ENCODE measurements at places on chromosomes 1 and 21.

DNA sequence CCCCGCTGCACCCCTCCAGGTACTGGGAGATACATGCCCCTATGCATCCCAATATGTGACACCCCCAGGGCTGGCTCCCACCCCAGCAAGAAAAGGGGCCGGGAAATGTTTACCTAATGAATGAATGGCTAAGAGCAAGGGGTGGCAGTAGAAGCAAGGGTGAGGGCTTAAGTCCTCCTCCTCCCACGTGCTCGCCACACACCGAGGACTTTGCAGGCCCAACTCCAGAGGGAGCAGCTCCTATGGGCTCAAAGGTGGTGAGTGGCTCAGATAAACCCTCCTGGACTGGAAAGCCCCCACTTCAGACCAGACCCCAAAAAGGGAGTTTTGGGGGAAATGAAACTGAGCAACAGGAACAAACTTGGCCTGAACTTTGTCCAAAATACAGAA, 11.4 kb downstream of the SLC45A3 start:
- no peak for DNase-seq

GRCh38 chr1:234933475-234933874, 195.2 kb downstream of the TOMM20 start:
- DNase-seq, result no peak

DNA sequence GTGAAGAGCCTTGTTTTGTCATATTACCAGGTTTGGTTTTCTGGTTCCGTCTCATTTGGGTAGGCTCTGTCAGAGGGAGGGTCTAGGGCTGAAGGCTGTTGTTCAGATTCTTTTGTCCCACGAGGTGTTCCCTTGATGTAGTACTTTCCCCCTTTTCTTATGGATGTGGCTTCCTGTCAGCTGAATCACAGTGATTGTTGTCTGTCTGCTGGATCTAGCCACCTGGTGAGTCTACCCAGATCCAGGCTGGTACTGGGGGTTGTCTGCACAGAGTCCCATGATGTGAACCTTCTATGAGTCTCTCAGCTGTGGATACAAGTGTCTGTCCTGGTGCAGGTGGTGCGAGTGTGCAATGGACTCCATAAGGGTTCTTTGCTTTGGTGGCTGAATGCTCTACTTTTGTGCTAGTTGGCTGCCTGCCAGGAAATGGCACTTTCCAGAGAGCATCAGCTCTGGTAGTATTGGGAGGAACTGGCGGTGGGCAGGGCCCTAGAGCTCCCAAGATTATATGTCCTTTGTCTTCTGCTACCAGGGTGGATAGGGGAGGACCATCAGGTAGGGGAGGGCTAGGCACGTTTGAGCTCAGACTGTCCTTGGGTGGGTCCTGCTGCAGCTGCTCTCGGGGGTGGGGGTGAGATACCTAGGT, 246.0 kb downstream of the RYR2 start:
- no peak for DNase-seq

- DNase-seq, result no peak
Observed at GRCh38 chr1:5944154-5944842, 47.9 kb downstream of the NPHP4 start.

GRCh38 chr1:226870026-226870400, 403 bp upstream of the PSEN2 start:
- no peak for DNase-seq

- DNase-seq, result no peak
Observed at GRCh38 chr1:99936071-99936470, 33.7 kb upstream of the SLC35A3 start.

- no peak for DNase-seq
Observed at GRCh38 chr1:119782631-119783325, 14.1 kb upstream of the HMGCS2 start.

DNA sequence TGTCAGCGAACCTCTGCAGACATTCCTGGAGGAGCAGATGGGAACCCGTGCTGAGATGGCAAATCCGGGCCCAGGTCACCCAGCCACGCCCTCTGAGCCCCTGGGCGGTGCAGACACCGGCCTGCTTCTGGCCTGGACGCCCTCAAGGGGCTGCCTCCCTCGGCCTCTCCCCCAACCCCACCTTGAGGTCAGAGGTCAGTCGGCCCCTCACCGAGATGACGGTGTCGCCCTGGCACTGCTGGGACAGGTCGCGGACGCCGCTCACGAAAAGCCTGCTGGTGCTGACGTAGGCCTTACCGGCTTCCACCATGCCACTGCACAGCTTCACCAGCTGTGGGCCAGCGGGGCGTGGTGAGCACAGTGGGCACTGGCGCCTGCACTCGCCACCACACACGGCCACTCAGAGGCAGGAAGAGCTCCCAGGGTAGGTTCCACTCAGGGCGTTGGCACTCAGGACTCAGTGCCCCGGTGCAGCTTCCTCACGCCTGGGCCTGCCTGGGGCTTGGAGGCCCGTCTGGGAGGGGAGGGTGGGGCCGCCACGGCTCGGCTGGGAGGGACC, 4.7 kb downstream of the ACAP3 start:
- no peak for DNase-seq

GRCh38 chr1:180594723-180595122, 36.0 kb downstream of the OVAAL start:
- DNase-seq, result no peak

- no peak for DNase-seq
Observed at GRCh38 chr1:201345081-201345355, 32.5 kb downstream of the TNNT2 start.

GRCh38 chr1:111832521-111833155, 76.9 kb downstream of the DDX20 start:
- DNase-seq, result no peak

DNA sequence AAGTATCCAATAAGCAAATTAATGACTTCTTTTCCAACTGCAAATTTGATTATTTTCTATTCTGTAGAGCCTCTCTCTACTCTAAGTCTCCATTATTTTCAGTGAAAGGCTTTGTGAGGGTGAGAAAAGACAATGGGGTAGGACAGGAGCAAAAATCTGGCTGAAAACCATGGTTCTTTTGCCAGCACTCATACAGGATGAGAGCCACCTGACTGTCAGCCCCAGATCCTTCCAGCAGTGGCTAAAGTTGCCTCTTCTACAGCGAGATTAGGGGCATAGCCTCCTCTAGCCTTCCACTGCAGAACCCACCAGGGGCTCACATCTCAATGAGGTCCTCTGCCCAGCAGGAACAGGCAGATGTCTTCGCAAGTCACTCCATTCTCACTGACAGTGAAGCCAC, 23.7 kb downstream of the NMNAT2 start:
- DNase-seq, result no peak

DNA sequence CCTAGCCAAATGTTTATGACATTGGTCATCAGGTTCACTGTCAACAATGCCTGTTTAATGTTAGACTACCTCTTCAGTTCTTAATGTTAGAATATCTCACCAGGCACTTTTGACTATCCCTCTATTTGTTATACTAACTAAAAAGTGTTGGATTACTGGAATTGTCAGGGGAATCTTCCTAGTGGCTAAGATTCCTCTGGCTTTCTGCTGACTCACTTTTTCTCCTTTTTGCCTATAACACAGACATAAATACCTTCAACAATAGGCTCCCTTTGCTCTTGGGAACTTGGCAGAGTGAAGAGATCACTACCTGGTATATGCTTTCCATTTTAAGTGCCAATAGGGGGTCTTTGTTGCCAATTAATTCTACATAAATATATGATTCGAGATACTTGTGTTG, 68.5 kb downstream of the TMEM200B start:
- DNase-seq, result no peak

GRCh38 chr1:156486421-156487344, 13.9 kb downstream of the MEF2D start:
- DNase-seq, result no peak

DNA sequence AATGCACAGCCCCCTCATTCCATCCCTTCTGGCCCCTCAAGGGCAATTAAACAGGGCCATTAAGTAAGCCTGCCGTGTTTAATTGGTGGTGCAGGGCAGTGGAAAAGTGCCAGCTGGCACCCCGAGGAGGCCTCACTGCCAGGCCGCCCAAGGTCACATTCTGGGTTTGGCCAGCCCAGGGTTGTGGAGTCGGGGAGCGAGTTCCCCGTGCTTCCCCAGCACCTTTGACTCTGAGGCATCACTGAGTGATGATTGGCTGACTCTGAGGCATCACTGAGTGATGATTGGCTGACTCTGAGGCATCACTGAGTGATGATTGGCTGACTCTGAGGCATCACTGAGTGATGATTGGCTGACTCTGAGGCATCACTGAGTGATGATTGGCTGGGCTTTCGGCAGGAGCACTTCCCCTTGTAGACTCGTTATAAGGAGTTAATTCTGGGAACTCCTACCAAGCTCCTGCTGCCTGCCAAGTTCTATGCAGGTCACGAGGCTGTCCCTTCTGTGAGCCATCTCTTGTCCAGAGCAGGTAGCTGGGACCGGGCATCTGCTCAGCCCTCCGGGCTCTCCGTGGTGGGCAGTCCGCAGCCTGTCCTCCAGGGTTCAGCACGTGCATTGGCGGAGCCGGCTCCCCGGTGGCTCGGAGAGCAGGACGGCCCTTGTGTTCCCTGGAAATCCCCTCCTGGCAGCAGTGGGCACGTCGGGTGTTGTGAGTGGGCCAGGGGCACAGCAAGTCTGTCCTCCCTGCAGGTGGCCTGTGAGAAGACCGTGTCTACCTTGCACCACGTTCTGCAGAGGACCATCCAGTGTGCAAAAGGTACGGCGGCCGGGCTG, 20.9 kb downstream of the CSTB start:
- DNase-seq, result no peak

- DNase-seq, result no peak
Observed at GRCh38 chr1:164841702-164842465, 282.9 kb downstream of the PBX1 start.

- DNase-seq, result no peak
Observed at GRCh38 chr21:34880401-34880800, 168.7 kb downstream of the RUNX1 start.

DNA sequence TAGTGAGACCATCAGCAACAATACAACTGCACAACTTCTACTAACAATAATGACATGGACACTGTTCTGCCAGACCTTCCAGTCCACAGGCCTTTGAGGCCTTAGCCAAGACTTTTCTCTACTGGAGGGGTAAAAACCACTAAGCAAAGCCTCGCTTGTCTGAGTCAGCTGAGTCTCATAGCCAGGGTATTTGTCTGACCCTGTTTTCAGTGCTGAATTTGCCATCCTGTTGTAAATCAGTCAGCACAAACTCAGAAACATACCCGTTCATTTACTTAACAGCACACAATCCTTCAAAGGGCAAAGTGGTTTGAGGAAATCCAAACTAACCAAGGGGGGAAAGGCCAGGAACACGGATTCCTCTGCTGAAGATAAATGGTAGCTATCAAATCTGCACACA, 537.8 kb downstream of the SMYD3 start:
- DNase-seq, result no peak

- peak; percentile 61 for DNase-seq
Observed at GRCh38 chr1:215526147-215526845, 40.8 kb upstream of the KCTD3 start.

DNA sequence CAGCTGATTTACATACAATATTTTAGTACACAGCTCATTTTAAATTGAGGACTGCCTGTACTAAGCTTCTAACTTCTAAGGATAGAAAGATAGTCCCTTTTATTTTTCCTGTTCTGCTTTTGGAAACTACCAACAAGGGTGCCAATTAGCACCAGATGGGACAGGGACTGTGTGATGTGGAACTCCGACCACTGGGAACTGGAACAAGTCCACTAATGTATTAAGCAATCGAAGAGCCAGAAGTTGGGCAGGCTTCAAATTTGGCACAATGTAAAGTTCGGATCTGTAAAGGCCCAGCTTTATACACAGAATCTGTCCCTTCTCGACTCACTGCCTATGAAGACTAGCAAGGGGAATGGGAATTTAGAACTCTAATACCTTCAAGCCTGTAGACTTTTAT, 149.3 kb downstream of the ZC3H11B start:
- DNase-seq, result peak; percentile 44

GRCh38 chr1:22643928-22644327, 495 bp downstream of the C1QC start:
- DNase-seq, result no peak

GRCh38 chr1:51960262-51960661, 30.2 kb downstream of the RAB3B start:
- no peak for DNase-seq

- no peak for DNase-seq
Observed at GRCh38 chr21:34838956-34839820, 170.4 kb downstream of the CLIC6 start.

- peak; percentile 33 for DNase-seq
Observed at GRCh38 chr21:37455504-37455911, 88.9 kb downstream of the DYRK1A start.

DNA sequence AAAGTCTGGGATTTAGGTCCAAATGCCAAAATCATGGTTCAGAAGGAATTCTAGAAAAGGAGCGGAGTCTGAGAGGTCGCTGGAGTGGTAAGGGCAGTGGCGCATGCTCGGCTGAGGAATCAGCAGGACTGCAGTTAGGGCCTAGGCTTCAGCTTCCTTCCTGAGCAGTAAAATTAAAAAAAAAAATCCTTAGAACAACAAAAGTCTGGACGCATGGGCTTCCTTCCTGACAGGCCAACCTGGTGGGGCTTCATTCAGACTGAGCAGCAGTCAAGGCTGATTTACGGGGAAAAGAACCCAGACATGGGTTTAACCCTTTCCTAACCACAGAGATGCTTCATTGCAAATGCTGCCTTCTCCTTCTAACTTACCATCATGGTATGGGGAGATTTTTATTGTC, 17.1 kb downstream of the RNF220 start:
- DNase-seq, result no peak

GRCh38 chr1:245875581-245876261, 631.4 kb downstream of the SMYD3 start:
- DNase-seq, result no peak

DNA sequence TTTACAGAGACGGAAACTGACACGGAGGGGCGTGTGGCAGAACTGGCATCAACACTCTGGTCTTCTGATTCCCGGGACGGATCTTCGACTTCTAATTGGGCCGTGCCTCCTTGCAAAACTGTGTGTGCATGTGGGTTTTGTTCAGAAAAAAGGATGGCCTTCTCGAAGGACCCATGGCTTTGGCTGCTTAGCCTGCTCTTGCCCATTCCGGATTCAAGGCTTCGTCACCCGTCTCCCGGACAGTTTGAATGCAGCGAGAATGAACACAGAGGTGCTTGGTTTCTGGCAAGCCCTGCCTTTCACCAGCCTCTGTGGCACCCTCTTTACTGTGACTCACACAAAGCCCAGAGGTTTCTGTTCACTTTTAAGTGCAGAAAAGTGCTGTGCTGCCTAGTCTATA, 120.1 kb downstream of the PRDM2 start:
- DNase-seq, result no peak

DNA sequence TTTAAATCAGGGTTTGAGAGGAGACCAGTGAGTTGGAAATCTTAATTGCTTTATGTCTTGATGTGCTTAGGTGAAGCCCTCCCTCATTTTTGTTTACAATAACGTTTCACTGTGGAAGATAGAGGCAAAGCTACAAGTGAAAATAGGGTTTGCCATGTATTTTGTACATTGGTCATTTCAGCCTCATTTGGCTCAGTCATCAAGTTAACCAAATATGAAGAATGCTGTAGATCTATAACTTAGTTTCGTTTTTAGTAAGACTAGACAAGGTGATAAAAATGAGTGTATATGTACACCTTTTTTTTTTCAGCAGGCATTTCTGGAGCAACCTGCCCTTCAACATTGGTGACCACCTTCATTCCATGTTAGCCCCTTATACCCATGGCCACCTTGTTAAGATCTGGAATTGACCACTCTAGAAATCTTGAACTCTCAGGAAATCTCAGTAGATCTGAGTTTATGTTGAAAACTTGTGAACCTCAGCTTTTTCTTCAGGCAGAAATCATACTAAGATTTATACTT, 2.9 kb downstream of the NFYC start:
- DNase-seq, result no peak
